ENCODE measurements at places on chromosomes 7 and 10. TPM values are rescaled to one million over a fixed set of nuclear protein-coding genes. Genes with fewer than 3 reads are reported as not detected.

Gene MYPN
- total RNA-seq, result not detected

GRCh38 chr7:1672851-1673486, 2.9 kb downstream of the ELFN1 start:
- no peak for DNase-seq

DNA sequence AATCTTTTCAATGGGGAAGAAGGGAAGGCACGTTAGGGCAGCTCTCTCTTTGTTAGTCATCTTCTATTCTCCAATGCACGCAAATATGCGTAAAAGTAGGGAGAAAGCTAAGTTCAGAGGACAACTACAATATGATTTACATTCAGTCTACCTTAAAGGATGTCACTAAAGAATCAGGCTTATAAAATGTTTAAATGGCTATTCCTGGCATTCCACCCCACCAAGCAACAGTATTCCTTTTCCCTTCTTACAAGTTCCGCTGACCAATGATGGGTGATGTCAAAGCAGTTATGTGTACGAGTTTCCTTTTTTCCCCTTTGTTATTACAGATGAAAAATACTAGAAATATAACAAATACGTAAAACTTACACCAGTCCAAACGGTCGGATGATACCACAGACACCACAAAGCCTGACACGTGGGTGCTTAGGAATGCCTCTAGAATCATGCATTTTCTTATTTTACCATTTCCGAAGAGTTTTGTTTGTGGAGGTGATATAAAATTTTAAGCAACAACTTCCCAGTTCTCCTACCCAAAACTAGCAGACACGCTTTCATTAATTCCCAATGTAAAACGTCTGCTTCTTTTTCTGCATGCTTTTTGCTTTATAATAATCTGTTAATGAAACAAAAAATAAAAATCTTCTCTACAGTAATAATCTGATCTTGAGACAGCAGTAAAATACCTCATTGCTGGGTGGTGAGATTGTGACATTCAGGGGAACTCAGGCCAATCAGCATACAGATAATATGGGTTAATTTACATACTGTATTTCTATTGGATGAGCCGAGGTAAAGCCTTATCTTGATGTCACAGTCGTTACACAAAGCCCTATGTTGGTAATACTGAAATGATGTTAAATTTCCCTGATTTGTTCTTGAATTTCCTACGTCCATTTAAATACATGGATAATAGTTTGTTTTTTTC, 708 bp upstream of the GPR85 start:
- DNase-seq, result no peak

DNA sequence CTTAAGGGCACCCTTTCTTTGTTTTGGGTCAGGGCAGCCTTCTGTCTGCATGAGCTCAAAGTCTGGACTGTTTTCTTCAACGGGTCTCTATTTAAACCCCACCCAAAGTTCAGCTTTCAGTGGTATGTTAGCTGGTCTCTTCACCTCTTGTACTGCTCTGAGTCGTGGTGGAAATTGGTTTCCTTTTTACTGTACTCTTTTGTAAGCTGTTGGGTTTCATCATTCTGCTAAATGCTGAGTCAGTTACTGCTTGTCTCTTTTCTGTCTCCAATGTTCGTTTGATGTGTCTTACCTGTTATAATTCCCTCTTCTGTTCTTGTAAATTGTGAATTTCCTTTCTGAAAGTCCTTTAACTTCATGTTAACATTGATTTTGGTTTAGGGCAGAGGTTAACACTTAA, 64.1 kb upstream of the MALRD1 start:
- no peak for DNase-seq
